MV-4-11 (cell line): ENCODE measurements at places on chromosomes 13 and 19.
A peak's percentile ranks its signal among the peaks of the same experiment; 100 is the strongest.

GRCh38 chr13:75303263-75303662, 178.7 kb downstream of the TBC1D4 start:
- DNase-seq, result no peak

DNA sequence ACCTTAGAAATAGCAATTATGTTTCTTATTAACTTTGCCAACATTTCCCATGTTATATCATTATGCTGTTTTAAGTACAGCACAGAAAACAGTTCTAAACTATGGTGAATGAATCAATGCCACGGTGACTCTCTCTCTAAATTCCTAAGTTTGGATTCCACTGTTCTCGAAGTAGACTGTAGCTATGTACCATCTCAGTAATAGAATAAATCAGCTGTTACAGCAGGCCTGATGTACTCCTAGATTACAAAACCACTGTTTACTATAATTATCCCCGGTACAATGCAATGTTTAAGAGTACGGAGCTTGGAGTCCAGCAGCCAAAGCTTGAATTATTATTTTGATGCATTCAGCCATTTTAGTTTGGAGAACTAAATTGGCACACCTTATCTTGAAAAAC, 476.3 kb upstream of the SLITRK1 start:
- no peak for DNase-seq

GRCh38 chr19:29535984-29536508, 10.3 kb downstream of the VSTM2B start:
- no peak for DNase-seq

DNA sequence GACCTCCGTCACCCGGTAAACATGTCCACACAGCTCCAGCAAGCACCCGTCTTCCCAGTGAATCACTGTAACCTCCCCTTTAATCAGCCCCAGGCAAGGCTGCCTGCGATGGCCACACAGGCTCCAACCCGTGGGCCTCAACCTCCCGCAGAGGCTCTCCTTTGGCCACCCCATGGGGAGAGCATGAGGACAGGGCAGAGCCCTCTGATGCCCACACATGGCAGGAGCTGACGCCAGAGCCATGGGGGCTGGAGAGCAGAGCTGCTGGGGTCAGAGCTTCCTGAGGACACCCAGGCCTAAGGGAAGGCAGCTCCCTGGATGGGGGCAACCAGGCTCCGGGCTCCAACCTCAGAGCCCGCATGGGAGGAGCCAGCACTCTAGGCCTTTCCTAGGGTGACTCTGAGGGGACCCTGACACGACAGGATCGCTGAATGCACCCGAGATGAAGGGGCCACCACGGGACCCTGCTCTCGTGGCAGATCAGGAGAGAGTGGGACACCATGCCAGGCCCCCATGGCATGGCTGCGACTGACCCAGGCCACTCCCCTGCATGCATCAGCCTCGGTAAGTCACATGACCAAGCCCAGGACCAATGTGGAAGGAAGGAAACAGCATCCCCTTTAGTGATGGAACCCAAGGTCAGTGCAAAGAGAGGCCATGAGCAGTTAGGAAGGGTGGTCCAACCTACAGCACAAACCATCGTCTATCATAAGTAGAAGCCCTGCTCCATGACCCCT, 9.0 kb upstream of the CEACAM5 start:
- DNase-seq, result no peak

DNA sequence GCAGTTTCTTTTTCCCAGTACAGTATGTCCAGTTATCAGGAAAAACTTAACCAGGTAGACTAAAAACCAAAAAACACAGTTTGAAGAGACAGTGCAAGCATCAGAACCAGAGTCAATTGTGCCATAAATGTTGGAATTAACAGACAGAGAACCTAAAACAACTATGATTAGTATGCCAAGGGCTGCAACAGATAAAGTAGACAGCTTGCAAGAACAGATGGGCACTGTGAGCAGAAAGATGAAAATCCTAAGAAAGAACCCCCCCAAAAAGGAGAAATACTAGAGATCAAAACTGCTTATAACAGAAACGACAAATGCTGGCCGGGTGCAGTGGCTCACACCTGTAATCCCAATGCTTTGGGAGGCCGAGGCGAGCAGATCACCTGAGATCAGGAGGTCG, 47.1 kb upstream of the KLF5 start:
- DNase-seq, result no peak

DNA sequence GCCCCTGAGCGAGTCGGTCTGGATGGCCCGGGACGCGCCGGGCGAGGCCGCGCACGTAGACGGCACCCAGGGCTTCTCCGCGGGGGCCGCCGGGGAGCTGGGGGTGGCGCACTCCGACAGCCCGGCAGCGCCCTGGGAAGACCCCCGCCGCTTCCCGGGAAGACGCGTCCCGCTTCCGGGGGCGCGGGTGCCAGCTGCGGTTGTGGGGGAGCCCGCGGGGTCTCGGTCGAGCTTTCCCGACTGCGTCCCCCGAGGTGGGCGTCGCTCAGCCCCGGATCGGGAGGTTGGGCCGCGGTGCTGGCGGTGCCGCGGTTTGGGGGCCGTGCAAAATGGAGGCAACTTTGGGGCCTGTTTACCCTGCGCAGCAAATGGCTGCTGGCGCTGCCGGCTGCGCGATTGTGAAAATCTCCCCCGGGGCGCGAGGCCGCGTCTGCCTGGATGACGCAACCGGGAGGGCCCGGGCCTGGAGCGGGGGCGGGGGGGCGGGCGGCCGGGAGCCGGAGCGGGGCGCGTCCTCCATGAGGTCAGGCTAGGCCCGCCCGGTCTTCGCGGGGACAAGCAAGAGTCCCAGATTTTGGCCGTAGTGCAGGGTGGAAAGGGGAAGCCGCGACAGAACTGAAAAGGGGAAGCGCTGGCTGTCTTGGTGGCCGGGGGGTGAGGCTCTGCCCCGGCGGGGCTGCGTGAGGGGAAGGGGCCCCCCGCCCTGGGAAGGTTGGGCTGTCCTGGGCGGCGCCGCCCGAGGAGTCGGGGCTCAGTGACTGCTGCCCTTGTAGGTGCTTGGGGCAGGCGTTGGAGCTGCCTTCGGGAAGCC, 11.3 kb downstream of the PEAK3 start:
- DNase-seq, result peak; percentile 97

- DNase-seq, result no peak
Observed at GRCh38 chr13:24650161-24650560, 30.0 kb upstream of the ATP12A start.

GRCh38 chr13:40024204-40024966, 368.9 kb downstream of the COG6 start:
- DNase-seq, result no peak
